ENCODE measurements at places on chromosomes 11 and 22.

DNA sequence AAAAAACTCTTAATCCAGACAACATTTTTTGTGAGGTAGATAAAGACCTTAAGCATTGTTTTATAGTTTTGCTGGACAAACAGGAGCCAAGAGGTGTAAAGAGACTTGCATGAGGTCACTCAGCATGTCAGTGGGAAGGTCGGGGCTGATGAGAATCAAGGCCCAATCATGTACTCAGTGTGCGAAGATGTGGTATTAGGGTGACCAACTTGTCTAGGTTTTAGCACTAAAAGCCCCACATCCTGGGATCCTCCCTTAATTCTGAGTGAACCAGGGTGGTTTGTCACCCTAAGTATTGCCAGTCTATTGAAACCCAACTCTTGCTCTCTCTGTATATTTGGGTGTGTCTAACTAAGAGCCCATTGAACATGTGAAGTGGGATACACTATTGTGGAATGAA is 19.5 kb upstream of the SORL1-AS1 start:
- no peak for DNase-seq

DNA sequence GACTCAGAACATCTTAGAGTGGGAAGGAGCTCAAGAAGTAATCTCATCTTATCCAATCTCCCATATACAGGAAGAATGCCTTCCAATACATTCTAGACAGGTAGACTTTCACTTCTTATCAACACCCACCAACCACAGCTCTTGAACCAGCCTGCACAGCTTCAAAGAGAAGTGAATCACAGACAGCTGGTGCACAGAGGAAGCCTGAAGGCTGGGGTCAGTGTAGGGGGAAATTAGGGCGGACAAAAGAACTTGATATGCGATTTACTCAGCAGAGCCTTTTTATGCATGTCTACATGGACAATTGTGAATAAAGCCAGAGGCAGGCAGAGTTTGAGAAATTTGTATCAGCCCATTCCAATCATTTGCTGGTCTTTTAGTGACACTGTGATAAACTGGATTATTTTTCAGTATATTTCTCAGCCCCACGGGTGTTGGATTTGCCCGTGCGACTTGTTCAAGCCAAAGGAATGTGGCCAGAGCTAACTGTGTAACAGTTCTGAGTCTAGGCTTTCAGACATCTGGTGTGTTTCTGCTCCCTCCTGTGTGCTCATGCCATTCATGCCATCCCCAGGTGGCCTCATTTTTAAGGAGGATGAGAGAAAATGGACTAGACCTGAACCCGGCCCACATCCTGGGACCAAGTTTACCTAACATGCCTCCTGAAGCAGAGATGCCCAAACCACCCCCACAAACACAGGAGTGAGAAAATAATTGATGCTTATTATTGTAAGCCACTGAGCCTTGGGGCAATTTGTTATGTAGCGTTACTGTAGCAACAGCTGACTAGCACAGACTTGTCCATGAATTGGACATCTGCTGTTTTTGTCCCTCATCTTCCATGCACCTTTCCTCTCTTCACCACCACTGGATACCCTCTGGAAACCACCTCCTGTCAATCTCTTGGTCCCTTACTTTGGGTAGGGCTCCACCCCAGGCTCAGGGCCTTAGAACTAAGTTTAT is 137.5 kb upstream of the HSD17B12 start:
- no peak for DNase-seq

- no peak for DNase-seq
Measured at GRCh38 chr11:34576331-34576730, 44.6 kb upstream of the EHF start.

- DNase-seq: no peak
Measured at GRCh38 chr11:40294349-40294735, 1165.1 kb downstream of the LRRC4C start.

- DNase-seq: no peak
Measured at GRCh38 chr11:133793271-133794035, 51.9 kb downstream of the SPATA19 start.

DNA sequence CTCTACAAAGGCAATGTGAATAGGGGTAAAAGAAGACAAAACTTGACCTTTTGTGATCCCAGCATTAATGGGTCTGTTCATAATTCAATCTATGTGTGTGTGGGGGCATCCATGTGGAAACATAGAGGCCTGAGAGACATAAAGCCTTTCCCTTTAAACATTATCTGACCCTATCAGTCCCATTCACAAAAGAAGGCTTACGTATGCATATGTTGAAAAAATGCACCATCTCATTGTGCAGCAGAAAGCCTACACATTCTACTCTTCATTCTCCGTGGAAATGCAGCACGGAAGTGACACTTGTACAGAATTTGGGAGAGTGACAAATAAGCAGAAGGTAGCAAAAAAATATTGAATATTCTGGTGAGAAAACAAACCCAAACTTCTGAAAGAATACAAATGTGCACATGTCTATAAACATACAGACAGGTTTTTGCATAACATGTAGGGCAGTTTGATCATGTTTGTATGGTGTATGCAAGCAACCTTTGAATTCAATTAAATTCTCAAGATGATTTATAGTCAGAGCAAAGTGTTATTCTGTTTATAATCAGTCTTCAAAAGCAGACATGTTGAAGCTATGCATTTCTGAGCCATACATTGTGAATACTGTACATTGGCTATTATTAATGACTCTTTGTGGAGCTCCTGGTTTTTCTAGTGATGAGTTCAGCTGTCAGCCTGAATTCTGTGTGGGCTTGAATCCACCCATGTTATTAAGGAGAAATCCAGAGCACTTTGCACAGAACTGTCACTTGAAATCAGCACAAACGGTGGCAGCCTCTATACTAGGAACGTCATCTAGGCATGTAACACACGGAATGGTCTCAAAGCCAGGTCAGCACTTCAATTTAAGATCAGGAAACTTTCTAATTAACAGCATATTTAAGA is 236.8 kb downstream of the DCDC1 start:
- no peak for DNase-seq

GRCh38 chr11:57674251-57674650 is 6.3 kb downstream of the ZDHHC5 start:
- DNase-seq: no peak

GRCh38 chr11:24064309-24064903 is 432.4 kb upstream of the LUZP2 start:
- no peak for DNase-seq

DNA sequence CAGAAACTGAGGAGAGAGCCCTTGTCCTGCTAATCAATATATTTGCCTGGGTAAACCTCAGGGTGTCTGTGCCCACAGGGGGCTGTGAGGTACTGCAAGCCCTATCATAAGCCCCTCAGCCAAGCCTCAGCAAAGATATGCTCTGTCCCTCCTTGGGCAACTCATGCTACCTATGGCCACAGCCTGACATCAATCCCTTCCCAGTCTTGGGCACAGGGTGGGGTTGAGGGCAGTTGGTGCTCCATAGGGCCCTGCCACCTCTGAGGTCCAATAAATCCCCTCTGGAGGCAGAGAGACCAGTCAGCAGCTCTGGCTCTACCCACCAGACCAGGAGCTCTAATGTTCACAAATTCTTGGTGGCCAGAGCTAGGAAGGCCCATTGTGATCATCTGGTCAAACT is 23.8 kb downstream of the TPBGL start:
- no peak for DNase-seq

GRCh38 chr11:41113160-41113559 is 346.3 kb downstream of the LRRC4C start:
- DNase-seq: no peak

DNA sequence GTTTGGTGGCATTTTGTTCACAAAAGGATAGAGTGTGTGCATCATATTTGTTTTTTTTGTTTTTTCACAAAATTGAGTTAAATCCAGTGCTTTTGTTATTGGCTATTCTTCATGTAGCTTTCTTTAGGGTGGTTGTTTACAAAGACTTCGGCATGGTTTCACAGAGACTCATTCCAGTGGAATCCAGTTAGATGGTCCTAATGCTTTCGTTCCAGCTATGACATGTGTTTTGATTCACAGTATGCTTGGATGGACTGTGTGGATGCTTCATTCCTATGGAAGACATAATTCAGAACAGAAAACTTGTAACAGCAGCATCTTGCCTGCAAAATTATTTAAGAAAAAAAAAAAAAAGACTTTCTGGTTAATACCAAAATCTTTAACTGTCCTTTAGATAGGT is 97.9 kb downstream of the PDHX start:
- no peak for DNase-seq

DNA sequence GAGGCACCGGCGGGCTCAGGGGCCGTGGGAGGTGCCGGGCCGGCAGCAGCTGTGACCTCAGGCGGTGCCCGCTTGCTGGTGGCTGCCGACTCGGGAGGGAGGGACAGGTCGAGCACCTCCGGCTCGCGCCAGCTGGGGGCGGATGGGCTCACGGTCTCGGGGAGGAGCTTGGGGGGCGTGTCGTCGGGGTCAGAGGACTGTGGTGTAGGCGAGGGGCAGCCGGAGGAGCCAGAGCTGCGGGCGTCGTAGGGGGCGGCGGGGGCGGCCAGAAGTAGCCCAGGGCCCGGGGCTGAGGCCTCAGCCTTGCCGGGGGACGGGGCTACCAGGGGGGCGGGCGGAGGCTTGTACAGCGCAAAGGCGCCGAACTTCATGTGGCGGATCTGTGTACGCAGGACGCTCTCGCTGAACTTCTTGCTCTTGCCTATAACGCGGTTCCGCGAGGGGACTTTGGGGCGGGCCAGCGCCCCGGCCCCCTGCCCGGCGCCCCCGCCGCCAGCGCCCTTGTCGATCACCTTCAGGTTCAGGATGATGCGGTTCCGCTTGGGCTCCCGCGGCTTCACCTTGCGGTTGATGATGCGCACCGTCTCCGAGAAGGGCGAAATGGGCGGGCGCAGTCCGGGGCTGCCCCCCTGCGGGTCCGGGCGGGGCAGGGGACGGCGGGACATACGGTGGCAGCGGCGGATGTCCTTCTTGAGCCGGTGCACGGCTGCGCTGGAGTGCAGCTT is 5.5 kb downstream of the CBX6 start:
- no peak for DNase-seq

DNA sequence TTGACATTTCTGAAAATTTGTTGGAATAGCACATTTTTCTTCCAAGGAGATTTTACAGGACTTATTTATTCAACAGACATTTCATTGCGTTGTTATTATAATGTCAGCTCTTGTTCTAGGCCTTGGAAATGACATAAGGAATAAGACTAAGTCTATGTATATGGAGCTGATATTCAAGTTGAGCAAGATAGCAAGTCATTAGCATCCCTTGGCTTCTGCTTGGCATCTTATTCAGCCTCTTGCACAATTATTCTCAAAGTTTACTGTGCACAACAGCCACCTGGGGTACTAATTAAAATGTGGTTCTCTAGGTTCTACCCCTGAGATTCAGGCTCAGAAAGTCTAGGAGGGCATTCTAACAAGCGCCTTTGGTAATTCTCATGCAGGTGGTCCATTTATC is 304.8 kb upstream of the DDI1 start:
- no peak for DNase-seq

GRCh38 chr11:19252394-19253152 is 11.8 kb upstream of the E2F8 start:
- DNase-seq: no peak

- DNase-seq: peak; percentile 52
Measured at GRCh38 chr11:129259931-129260348, 67.8 kb upstream of the ARHGAP32 start.

- no peak for DNase-seq
Measured at GRCh38 chr11:62858201-62858600, 18.8 kb upstream of the WDR74 start.

DNA sequence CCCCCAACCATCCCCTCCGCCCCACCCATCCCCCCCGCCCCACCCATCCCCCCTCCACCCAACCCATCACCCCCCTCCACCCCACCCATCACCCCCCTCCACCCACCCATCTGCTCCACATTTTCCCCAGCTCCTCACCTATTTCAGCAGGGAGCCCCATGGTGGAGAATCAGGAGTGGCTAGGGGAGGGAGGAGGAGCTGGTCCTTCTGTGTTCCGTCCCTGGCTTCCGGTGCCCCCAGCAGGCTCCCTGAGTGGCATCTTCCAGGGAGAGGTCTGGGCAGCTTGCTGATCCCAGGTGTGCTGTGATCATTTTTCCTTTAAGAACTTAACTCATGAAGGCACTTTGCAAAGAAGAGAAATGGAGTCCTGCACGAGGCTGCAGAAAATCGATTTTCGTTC is 365.8 kb downstream of the TBC1D22A start:
- no peak for DNase-seq

GRCh38 chr11:914747-915501 is 4.3 kb upstream of the CHID1 start:
- DNase-seq: no peak

- DNase-seq: no peak
Measured at GRCh38 chr22:37812869-37813678, 5.3 kb downstream of the GCAT start.

GRCh38 chr22:36432592-36433317 is 45.0 kb upstream of the MYH9 start:
- DNase-seq: no peak

- DNase-seq: no peak
Measured at GRCh38 chr11:72233056-72233772, 8.6 kb downstream of the INPPL1 start.

- DNase-seq: no peak
Measured at GRCh38 chr11:19499999-19500398, 212.6 kb upstream of the NAV2 start.

GRCh38 chr11:66593303-66593635 is 284 bp downstream of the CCS start:
- no peak for DNase-seq

- DNase-seq: no peak
Measured at GRCh38 chr11:16749666-16750065, 11.2 kb downstream of the C11orf58 start.

- DNase-seq: no peak
Measured at GRCh38 chr11:128790196-128790595, 76.9 kb downstream of the KCNJ1 start.

DNA sequence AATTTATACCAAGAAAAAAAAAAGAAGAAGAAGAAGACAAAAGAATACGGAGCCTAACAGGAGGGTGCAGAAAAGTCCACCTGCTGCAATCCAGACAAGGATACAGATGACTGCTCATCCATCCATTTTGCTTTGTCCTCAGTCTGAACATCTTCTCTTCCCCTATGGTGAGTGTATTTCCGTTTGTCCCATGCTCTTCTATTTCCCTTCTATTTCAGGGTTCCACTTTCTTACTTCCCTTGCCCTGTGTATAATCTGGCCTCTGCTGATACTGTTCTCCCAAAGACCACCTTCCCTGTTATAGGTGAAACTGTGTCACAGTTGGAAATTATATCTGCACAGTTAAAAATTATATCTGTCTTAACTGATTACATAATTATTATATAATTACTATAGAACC is 48.7 kb upstream of the USP47 start:
- no peak for DNase-seq

DNA sequence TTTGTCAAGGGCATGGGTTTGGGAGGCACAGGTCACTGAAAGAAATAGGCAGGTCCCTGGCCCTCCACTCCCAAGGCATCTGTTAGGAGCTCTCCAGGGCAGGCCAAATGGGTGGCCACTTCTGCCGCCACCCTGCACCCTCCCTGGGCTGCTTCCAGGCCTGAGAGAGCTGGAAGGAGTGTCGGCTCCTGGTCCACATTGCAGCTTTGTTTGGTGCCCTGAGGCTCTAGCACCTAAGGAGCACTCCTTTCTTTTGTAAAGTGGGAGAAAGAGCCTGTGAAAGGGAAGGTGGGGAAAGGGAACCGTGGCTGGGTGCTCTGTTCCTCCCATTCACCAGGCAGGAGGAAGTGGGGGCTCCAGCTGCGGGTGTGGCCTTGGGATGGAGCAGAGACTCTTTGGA is 12.3 kb upstream of the FGF4 start:
- no peak for DNase-seq

- DNase-seq: no peak
Measured at GRCh38 chr11:119310682-119311052, 6.3 kb downstream of the MCAM start.
